ENCODE measurements at places on chromosomes 6 and 20.
A peak's percentile ranks its signal among the peaks of the same experiment; 100 is the strongest.

- no peak for DNase-seq
Observed at GRCh38 chr20:32823737-32824588, 4.2 kb downstream of the MAPRE1 start.

DNA sequence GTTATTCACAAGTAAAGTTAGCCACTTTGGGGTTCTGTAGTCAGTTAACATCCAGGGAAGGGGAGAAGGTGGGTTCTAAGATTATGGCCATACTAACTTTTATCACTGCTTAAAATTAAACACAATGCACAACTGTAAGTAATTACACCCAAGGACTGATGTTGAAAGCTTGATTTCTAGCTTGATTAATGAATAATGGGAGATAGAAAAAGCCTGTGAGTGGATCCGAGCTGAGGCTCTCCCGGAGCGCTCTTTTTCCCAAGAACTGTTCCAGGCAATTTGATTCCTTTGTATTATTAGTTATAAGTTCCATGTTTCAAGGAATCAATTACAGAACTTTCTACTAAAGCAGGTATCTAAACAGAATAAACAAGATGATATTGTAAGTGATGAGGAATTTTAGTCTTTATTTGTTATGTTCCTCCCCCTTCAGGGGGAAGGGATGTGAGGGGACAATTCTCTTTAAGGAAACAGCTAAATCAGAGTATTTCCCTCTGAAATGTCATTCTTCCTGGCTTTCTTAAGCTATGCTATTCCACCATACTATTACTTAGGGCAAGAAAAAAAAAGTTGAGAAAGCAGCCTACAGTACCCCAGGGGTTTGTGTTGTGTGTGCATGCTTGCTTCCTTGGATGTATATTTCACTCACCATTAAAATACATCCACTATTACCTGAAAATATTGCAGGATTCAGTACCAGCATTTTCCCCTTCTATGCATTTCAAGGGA lies 3.8 kb downstream of the TSHZ2 start:
- no peak for DNase-seq

GRCh38 chr20:62745952-62746288 lies 37.3 kb downstream of the NTSR1 start:
- DNase-seq: no peak

DNA sequence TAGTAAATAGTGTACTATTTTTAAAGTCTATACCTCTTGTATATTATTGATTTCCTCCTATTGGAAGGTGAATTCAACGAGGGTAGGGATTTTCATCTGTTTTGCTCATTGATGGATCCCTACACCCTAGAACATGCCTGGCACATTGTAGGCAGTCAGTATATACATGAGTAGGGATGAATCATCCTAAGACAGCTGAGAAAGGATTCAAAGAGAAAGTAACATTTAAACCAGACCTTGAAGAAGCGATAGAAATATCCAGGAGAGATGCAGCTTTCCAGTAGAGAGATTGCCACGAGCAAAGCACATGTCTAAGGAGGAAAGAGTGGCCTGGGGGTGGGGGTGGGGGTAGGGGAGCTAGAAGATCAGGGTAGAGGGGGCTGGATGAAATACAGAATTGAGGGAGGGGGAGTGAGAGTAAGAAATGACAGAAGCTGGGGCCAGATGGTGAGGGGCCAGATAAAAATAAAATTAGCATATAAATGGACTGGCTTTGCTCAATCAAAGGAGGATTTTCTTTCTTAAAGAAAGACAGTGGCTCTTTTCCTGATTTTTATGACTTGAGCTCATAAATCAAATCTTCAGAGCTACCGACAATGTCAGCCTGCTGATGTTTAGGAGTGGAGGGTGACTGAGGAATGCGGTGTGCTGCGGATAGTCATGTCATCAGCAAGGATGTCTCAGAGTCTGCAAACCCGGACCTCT lies 168.2 kb downstream of the SAMD5 start:
- DNase-seq: no peak

DNA sequence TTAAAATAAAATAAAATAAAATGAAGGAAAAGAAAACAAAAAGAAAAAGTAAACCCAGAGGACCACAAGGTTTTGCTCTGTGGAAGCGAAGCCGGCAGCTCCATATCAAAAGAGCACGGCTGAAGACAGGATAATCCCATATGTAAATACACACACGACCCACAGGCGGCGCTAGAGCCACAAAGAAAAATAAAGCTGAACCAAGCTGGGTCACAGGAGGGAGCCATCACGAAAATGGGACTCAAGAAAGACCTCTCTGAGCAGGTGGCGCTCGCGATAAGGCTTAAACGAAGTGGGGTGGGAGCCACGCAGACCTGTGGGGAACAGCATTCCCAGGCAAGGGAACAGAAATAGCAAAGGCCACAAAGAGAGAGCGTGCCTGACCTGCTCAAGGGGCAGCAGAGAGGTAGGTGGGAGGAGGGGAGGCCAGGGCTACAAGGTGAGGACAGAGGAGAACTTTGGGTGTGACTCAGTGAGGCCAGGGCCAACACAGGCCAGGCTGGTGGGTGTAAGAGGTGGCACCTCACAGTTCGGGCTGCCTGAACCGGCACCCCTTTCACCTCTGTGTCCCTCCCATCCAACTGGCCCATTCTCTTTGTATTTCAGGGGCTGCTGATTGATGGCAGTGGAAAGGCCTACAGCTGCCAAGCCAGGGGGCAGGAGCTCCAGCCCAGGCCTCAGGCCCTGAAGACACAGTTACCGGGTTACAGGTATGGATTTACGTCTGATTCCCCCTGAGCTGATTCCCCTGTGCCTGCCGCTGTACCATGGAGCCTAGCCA lies 26.0 kb downstream of the PTGIS start:
- DNase-seq: peak; percentile 50

GRCh38 chr6:130677312-130677711 lies 149.9 kb upstream of the SMLR1 start:
- DNase-seq: no peak

GRCh38 chr6:31792761-31793171 lies 2.8 kb downstream of the VARS1 start:
- no peak for DNase-seq

DNA sequence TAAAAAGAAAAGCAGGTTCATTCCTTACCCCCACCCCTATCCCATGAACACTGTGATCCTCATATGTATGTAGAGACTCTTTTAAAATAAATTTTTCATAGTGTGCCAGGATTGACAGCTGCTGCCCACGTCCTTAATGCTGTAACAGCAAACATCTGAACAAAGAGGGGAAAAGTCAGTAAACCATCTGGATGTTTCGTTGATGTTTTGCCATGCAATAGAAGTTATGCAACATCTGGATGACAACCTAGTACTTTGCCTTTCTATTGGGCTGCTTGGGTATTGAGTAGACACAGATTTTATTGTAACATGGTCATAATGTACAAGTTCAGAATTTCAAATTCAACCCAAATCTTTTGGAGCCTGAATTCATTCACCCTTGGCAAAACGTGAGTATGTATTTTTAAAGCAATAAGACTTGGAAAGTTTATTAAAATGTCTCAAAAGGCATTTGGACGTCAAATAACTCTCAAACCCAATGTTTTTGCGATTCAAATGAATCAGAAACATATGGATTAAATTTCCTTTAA lies 500.3 kb downstream of the DHX35 start:
- DNase-seq: no peak

GRCh38 chr6:137848672-137849071 lies 18.4 kb upstream of the TNFAIP3 start:
- no peak for DNase-seq

GRCh38 chr6:72952808-72953630 lies 272.3 kb downstream of the KHDC1L start:
- DNase-seq: no peak

DNA sequence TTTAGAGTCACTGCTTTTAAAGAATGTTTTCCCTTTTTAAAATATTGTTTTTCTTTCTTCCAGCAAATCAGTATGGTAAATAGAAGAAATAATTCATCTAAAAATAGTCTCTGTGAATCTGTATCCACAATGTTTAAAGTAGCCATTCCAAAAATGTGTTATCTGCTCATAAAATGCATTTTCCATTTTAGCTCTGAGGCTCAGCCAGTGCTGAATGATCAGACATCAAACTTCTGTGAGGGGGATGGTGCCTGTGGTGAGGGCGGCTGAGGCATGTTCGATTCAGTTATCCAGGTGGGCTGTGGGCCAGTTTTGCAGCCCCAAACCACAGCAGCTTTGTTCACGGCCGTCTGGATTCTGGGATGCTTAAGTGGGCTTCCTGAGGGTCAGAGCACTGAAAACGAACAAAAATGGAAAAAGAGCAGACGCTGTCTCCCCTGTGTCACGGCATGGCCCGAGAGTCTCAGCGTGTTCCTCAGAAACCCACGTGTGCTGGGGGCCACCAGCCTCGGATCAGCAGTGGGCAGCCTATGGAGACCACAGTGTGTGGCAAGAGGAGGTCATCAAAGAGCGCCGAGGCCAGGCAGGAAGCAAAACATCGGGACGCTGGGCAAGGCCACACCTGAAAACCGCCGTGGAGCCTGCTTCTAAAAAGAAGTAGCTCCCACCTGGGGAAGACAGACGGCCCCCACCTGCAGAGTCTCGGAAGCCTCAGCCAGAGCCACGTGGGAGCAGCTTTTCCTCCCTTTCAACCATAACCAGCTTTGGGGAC lies 134.9 kb upstream of the THBS2 start:
- no peak for DNase-seq

DNA sequence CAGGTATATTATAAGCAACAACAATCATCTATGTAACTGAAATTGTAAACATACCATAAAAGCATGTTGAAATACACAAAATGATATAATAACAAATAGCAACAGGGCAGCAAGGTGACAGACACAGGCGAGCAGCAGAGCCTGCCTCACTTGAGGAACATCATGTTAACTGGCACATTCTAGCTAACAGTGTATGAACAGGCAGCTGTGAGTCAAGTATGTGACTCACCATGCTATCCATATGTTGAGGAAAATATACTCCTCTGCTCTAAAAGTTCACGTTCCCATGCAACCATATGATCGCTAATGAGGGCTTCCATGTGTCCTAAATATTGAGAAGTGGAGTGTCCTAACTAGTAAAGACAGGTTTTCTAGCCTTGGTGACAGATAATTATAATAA lies 18.4 kb downstream of the SERAC1 start:
- DNase-seq: no peak

- no peak for DNase-seq
Observed at GRCh38 chr20:49045440-49046086, 549 bp upstream of the CSE1L start.

DNA sequence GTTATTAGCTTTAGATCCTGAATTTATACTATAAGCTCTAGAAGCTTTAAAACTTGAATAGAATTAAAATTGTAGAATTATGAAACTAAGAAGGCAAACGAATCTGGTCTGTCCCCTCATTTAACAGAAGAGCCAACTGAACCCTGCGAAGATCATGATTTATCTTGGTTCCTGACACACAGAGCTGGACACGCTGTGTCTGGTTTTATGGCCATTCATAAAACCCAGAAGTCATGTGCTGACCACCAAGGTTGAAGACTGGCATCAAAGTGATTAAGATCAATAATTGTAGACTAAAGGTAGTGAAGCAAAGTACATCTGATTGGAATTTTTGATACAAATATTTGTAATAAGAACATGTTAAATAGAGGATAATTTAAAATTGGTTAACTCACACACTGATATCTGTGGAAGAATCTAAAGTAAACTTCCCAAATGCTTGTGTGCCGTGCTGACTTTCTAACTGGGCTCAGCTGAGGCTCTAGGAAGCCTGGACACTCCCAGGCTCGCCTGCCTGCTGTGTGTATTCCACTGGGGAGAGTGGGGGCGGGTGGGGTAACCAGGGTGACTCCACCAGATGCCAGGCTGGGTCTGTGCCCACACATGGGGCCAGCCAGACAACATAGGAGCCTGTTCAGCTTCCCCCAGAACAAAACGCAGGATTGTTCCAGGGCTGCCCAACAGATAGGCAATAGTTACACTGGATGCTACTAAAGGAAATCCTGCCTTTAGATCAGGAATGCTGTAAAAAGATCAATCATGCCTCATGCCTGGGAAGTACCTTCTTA lies 42.1 kb upstream of the SLC22A3 start:
- DNase-seq: no peak

GRCh38 chr20:39312676-39313075 lies 350.5 kb downstream of the DHX35 start:
- no peak for DNase-seq

DNA sequence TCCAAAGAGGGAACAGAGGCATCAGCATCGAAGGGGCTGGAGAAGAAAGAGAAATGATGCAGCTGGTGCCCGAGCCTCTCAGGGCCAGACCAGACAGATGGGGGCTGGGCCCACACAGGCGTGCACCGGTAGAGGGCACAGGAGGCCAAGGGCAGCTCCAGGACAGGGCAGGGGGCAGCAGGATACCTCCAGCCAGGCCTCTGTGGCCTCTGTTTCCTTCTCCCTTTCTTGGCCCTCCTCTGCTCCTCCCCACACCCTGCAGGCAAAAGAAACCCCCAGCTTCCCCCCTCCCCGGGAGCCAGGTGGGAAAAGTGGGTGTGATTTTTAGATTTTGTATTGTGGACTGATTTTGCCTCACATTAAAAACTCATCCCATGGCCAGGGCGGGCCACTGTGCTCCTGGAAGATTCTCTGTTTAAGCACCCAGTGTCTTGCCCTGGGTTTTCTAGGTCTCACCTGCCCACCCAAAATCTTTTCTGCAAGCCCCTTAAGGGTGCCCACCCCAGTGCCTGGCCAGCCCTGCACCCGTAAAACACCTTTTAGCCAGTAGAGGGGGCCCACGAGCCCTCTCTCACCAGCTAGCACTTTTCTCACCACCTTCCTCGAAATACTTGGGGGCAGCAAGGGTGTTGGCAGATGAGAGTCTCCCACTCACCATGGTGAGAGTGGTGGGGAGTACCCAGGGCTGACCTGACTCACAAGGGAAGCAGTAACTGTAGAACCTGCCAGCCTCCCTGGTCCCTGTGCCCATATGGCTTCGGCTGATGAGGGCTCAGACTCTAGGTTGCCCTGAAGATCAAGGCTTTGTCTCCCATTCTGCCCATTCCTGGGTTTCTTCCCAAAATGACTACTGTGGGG lies 35.7 kb upstream of the ID1 start:
- peak; percentile 40 for DNase-seq

GRCh38 chr6:47477497-47478232 lies at the start of gene CD2AP:
Gene CD2AP (plus strand): TSS chr6:47477789. CDS start chr6:47478245, 456 bp downstream.
- DNase-seq: peak; percentile 79

DNA sequence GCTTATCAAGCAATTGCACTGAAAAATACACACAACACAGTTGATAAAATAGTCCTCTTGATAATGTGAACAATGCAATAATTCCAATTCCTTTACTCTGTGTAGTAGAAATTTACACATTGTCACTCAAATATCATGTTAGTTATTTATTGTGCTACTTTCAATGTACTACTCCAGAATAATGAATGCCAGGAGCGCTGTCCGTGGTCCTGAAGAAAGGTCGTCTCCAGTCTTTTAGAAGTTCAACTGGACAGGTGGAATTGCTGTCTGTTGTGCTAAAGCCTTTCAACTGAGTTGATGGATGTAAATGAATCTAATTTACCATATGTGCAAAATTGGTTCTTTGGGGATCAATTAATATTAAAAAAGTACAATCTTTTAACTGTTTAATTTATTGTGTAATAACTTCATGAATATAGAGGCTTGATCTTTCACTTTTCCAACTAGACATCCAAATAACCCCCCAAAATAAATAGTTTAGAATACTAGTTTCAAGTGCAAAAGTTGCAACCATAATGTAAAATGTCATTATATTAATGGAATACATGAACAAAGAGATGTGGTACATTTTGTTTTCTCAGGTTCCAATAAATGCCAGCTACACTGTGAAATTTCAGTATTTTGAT lies 3.2 kb downstream of the GRIK2 start:
- no peak for DNase-seq

- peak; percentile 15 for DNase-seq
Observed at GRCh38 chr6:2738373-2738979, 12.2 kb downstream of the MYLK4 start.

- no peak for DNase-seq
Observed at GRCh38 chr6:19535351-19535750, 301.8 kb upstream of the ID4 start.

- DNase-seq: no peak
Observed at GRCh38 chr6:81263531-81264168, 488.8 kb downstream of the TENT5A start.
